Stimulated activated CD8-positive, alpha-beta memory T cell treated with anti-CD3 and anti-CD28 coated beads, Interleukin-4, amount 100 ng/mL, for 4 hours (primary cell): ENCODE measurements at places on chromosomes 3 and 15.

DNA sequence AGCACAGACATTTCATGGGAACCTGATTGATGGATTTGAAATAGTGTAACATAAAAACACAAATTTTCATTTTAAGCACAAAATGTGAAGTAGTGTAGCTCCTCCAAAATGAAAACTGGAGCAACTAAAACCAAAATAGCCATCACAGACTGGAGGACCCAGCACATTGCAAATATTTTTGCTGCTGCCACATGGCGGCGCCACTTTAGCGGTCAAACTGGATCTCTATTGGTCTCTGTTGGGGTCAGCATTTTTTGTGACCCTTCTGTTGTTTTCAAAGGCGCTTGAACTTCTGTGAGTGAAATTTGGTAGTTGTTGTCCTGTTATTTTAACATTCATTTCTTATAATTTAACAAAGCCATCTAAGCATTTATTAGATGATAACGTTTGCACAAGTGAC lies 259.9 kb downstream of the IL20RB start:
- DNase-seq, result no peak

- DNase-seq, result no peak
Measured at GRCh38 chr15:52427804-52428203, 100.9 kb downstream of the MYO5A start.

GRCh38 chr3:198081421-198081844 lies 121.4 kb downstream of the LMLN start:
- no peak for DNase-seq

DNA sequence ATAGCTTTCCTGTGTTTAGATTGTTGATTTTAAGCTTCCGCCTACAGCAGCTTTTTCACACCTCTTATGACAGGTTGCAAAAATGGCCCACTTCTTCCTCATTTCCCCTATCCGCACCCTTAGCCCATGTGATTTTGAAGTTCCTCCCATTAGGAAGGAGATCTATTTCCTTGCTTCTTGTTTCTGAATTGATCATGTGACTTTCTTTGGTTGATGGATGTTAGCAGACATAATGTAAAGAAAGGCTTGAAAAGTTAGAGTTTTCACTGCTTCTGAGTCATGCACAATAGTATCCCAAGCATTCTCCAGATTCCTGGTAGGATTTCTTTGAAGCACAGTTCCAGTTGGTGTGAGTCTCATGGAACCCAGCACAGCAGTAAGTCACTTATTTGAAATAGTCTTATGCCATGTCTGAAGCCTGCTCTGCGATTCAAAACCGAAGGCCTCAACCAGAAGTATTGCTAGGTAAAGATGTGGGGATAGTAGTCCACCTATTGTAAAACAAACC lies 76.6 kb downstream of the EDEM1 start:
- no peak for DNase-seq

DNA sequence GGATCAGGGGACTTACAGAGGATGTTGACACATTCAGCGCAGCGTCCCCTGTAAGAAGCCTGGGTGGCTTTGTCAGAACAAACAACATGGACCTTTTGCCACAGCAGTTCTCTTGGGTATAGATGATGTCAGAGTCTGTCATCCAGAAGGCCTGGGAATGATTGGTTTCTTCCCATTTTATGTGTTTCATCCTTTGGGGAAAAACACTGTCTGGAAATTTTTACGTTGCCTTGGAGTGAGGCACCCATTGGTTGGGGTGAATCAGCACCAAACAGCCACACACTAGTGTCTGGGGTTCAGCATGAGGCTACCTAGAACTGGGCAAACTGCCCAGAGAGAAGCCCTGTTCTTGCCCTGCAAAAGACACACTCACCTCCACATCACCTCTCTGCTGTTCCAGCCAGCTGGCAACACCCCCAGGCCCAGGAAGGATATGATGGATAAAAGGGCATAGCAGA lies 123.0 kb downstream of the FAM43A start:
- no peak for DNase-seq

DNA sequence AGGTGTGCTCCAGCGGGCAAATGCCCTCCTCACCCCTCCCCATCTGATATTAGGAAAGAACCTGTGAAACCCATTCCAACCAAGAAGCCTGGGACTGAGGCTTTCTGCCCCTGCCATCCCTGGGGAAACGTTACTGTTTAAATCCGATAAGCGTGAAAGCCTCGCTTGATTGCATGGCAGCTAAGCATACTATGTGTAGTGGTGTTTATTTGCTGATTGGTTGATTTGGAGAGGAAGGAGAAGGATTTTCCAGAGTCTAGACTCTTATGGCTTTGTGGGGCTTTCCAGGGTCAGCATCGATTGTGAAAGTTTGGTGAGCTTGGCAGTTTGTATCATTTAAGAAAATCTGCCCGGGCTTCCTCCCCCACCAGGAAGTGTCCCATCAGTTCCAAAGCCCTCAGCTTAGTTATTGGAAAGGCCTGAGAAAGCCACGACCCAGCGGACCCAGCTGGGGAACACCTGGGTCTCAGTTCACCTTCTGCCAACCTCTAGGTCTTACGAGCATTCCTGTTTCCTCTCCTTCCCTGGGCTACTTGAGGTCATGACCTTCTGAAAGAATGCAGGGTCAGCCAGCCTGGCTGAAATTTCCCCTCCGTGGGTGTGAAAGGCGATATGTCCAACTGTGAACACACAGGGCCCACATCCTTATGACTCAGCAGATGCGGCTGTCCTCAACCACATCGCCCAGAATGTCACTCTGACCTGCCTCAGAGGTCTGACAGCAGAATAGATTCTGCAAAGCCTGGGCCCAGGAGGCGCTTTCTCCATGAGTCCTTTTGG lies 62.8 kb upstream of the HERC1 start:
- DNase-seq, result no peak

- DNase-seq, result no peak
Measured at GRCh38 chr3:141802316-141803077, 39.3 kb downstream of the GRK7 start.

GRCh38 chr3:55158345-55158744 lies 230.5 kb upstream of the LRTM1 start:
- no peak for DNase-seq

- DNase-seq, result no peak
Measured at GRCh38 chr3:73074781-73075180, 13.3 kb downstream of the EBLN2 start.

DNA sequence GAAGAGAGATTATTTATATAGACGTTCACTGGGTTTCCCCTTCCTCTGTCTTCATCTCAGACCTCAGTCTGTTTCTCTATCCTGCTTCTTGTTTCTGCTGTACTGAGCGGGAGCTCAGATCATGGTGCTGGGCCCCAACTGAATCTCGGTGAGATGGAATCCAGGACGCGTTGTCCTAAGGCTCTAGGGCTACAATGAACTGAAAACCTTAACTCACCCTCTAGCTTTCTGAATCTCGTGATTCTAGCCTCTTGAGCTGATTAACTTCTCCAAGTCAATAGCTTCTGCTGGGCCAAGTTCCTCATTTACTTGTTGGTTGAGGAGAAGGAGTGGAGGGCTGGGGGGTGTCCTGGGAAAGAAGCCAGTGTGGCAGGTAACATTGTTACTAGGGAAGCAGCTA lies 32.7 kb upstream of the MAP3K13 start:
- no peak for DNase-seq

DNA sequence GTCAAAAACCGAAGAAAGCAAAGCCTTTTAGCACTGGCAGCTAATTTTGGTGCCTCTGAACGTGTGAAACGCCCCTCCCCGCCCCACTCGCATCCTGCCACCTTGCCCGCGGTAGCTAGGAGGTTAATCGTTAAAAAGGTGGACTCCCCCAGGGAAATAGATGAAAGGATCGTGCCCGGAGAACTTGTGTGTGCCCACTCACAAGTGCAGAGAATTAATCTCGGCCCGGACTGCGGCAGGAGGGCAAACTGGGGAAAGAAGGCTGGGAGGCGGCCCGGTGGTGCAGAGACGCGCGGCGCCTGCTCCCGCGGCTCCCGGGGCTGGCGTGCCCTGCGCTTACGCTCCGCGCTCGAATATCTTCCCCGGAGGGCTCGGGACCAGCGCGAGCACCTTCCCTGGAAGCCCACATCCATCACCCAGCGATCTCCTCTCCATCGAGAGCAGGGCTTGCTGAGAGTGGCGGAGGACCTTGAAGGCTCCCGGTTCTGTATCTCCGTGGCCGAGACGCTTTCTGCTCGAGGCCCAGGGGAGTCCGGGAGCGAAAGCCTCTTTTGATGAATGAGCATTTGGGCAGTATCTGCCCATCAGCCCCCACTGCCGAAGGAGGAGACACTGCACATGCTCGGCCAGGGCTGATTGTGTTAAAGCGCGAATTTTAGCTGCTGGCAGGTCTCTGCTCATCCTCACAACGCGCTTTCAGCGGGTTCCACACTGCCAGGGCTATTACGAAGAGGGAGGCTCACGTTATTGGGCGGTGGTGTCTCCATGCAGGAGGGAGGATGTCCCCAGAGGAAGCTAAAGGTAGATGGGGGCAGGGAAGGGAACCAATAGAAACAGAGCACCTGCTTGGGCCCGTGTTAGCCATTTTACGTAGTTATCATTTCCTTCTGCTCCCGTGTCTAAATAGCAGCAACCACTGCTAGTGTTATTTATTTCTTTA lies 1.3 kb upstream of the SPTSSB start:
- no peak for DNase-seq

GRCh38 chr3:12884790-12885582 lies 43.6 kb upstream of the RPL32 start:
- no peak for DNase-seq

DNA sequence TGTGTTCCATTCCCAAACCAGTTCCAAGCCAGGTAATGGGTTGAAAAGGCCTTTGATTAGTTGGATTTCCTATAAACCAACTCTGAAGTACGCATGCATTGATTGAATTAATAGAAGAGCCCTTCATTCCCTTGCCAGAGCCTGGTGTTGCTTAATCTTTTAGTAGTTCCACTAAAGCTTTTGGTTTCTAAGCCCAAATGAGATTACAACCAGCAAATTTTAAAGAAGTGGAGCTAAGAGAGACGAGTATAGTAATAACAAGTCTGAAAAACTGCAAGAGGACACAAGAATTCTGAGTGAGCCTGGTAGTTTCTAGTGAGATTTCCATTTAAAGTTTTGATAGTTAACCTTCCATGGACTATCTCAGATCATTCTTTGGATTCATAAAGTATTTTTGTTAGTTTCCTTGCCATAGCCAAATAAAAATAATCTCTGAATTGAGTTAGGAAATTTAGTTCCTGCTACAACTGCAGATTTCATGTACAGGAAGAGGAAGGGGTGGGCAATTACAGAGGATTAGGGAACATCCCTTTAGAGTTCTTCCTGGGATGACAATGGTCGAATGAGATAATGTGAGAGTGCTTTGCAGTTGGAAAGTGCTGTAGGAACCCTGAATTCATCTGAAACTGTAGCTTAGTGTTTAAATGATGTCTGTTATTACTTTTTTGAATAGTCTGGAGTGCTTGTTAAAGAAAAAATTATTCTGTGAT lies 136.8 kb downstream of the FNDC3B start:
- no peak for DNase-seq

DNA sequence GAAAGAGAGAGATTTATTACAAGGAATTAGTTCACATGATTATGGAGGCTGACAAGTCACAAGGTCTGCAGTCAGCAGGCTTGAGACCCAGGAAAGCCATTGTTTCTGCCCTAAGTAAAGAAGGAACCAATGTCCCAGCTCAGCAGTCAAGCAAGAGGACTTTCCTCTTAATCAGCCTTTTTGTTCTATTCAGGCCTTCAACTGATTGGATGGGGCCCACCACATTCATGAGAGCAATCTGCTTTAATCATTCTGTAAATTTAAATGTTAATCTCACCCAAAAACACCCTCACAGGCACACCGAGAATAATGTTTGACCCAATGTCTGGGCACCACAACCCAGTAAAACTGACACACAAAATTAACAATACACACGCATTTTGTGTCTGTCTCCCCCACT lies 64.3 kb downstream of the TRIM42 start:
- no peak for DNase-seq

- DNase-seq, result no peak
Measured at GRCh38 chr15:26298010-26298658, 435.0 kb upstream of the ATP10A start.

DNA sequence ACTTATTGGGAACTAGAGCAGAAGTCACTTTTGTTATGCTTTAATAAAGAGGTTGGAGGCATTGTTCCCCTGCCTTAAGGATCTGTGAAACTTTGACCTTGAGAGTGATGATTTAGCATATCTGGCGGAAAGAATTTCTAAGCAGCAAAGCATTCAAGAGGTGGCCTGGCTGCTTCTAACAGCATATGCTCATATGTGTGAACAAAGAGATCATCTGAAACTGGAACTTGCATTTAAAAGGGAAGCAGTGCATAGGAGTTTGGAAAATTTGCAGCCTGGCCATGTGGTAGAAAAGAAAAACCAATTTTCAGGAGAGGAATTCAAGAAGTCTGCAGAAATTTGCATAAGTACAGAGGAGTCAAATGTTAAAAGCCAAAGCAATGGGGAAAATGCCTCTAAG lies 56.4 kb upstream of the GOLIM4 start:
- no peak for DNase-seq

- no peak for DNase-seq
Measured at GRCh38 chr3:158831861-158832260, 30.0 kb downstream of the MFSD1 start.

DNA sequence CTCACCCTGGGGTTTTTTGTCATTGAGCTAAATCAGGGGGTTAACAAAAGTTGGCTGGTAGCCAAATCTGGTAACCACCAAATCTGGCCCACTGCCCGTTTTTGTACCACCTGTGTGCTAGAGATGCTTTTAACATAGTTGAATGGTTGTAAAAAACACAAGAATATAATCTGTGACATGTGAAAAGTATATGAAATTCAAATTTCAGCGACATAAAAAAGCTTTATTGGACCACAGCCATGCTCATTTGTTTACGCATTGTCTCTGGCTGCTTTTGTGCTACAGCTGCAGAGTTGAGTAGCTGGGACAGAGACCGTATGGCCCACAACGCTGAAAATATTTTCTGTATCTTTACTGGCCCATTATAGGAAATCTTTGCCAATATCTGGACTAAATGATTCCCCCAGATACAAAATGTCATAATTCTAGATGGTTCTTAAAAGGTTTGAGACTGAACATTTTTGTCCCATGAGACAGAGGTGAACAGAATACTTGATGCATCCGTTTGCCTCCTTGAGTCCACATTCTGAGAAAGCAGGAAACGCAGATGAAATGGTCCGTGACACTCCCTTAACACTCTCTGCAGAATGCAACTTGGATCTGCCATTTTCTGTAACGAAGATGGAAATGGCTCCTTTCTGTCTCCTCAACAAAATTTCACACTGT lies 120.9 kb upstream of the PDZRN3 start:
- no peak for DNase-seq

GRCh38 chr15:99423186-99424130 lies 142.3 kb upstream of the MEF2A start:
- no peak for DNase-seq

- no peak for DNase-seq
Measured at GRCh38 chr3:178003756-178004155, 532.5 kb upstream of the KCNMB2 start.

- DNase-seq, result no peak
Measured at GRCh38 chr15:82093774-82094211, 48.0 kb upstream of the MEX3B start.

GRCh38 chr15:84813931-84814330 lies 3.2 kb upstream of the ALPK3 start:
- no peak for DNase-seq

DNA sequence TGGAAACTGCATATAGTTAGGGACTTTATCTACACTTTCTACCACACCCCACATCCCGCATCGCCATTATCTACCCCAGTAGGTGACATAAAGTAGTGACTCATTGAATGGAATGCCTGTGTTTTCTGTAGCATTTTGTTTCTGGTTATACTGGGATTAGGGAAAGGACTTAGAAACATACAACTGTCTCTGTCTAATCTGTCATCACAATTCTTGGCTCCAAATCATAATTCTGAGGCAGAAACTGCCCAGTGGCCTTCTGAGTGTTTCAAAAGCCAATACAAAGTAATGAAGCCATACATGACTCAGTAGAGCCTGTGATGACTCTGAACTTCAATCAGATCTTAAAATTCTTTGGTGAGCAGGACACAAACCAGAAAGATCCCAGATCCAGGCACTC lies 115.7 kb upstream of the CHRM5 start:
- no peak for DNase-seq
